ENCODE measurements at places on chromosomes 7 and 10.
A peak's percentile ranks its signal among the peaks of the same experiment; 100 is the strongest.

DNA sequence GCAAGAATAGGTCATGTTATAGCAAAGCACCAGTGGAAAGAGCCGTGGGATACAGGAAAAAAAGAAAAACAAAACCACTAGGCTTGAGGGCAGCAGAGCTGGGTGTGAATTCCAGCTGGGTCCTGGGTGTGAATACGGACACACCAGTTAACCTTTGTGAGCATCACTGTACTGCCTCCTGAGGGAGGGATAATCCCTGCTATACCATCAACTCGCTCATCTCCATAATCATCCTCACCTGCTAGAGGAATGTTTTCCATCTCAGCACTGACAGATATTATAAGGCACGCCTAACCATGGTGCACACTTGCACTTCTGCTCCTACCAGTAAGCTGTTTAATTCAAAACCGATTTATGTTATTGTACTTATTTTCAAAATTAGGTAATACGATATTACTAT lies 62.2 kb downstream of the GSAP start:
- no peak for DNase-seq

DNA sequence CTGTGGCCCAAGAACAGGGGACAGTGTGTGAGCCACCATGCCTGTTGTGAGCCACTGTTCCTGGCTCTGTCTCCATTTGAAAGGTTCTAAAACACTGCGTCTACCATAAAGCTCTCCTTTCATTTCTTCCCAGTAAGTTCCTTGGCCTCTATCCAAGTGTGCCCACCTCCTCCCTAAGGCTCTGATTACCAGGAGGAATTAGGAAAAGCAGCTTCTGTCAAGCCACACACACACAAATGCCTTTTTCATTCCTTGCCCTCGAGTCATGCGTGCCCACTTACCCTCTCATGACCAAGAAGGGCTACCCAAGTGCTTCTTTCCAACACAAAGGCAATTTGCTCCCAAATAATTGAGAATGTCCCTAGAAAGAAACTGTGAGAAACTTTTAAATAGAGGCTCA lies 70.8 kb upstream of the PARD3 start:
- no peak for DNase-seq

- DNase-seq, result no peak
Observed at GRCh38 chr7:114925434-114925833, 3.5 kb downstream of the MDFIC start.

DNA sequence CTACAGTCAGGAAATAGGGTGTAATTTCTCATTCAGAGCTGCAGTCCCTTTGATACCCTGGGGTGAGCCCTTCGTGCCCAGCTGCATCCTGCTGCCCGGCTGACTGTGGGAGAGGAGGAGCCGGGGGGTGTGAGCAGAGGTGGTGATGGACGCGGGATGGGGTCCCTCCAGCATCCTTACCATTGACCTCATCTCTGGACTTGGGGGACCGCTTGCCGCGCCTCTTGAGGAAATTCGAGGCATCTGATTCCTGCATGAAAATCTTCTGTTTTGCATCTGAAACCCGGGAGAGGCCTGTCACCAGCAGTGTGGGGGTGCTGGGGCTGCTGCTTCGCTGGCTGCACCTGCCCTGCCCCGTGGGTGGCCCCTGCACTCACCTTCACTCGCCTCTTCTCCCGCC lies 816 bp downstream of the UCMA start:
- no peak for DNase-seq

- peak; percentile 41 for DNase-seq
Observed at GRCh38 chr7:2313450-2314208, 612 bp downstream of the SNX8 start.

GRCh38 chr7:112010994-112011393 lies 195.2 kb downstream of the DOCK4 start:
- DNase-seq, result no peak
